Omental fat pad (tissue), 4 donors: ENCODE measurements at places on chromosomes 5 and 9. TPM values are rescaled to one million over a fixed set of nuclear protein-coding genes. Genes with fewer than 3 reads are reported as not detected.

Gene PCDHAC1
- 0.60 TPM for total RNA-seq

- DNase-seq: no peak
These were observed 861 bp downstream of the MTX3 start for GRCh38 chr5:79990205-79990597.

Gene CNTFR
- total RNA-seq: 53.7 TPM

DNA sequence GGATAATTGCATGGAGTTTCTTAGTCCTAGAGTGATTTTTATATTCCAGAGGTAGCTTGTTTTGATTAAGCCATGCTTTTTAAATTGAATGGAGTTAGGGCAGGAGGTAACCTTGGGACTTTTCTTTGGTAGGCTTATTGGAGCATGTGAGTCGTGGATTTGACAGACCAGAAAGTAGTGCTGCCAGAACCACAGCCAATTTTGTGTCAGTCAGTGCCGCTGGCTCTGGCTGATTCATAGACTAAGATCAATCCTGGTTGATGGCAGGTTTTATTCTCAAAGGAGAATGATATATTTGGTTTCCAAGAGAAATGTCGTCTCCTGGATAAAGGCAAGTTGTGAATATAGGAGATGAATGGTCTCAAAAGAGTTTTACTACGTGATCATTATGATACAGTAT is 20.3 kb downstream of the RAI14 start:
- DNase-seq: no peak

DNA sequence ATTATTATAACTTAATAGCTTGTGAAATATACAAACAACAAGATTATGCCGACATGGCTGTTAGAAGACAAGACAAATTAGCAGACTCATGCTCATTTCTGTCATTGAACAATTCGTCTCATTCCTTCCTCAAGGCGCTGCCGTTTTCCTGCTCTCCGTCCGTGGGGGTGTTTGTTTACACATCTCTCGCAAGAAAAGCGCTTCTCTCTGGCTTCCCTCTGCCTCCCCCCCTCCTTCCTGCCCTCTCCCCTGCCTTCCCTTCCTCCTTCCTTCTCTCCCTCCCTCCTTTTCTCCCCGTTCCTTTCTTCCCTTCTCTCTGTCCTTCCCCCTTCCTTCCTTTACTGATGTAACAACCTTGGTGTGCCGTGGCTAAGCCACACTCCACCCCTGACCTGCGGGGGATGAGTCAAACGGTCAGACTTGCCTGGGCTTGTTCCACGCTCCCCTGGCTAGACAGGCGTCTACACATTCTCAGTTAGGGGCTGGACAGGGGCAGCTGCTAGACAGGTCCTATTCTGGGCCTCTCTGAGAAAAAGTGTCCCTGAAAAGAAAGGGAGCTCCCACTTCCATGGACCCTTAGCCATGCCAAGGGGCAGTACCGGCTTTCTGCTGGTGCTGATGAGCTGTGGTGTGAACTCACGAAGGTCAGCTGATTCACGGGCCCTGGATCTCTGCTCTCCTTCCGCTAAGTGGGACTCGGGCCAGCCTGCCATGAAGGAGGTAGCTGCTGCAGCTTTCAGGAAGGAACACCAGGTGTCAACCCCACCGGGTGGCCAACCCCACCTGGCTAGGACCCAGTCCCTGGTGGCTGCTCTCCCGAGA is 32.0 kb upstream of the SPTLC1 start:
- no peak for DNase-seq

- no peak for DNase-seq
These were observed 38.7 kb downstream of the NLN start for GRCh38 chr5:65760504-65761275.

DNA sequence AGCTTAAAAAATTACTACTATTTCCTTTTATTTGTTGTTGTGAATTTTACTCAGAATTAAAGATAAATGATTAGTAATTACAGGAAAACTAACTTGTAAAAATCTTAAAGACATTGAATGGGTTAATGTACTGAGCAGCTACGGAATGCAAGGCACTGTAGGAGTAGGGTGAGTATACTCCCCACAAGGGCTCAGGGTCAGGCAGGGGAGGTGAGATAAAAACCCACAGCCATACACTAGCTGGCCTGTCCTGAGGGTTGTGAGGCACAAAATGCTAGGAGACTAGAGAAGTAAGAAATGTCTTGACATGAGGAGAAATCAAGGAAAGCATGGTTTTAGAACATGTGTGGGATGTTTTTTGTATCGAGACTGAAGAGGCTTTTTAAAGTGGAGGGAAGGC is 13.4 kb downstream of the ZBED3 start:
- DNase-seq: no peak

- no peak for DNase-seq
These were observed 127.8 kb upstream of the MVB12B start for GRCh38 chr9:126198854-126199253.

- no peak for DNase-seq
These were observed 32.0 kb downstream of the CDC14B start for GRCh38 chr9:96587338-96588315.

DNA sequence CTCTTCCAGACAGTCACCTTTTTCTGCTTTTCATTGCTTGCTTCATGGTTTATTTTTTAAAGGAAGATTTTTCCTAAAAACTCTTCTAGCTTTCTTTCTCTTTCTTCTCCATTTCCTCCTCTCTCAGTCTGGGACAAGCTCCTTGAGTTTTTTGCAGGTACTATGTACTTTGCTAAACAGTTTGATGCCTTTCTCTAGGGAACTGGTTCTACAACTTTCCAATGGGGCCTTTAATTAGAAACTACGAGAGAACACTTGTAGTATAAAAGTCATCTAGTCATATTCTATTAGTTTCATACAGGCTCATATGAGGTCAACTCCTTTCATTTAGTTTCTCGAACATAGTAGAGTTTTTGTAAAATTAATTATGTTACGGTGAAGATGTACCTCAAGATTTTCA is 189.6 kb downstream of the DOCK8 start:
- no peak for DNase-seq

Gene STK32A
- 12.3 TPM for total RNA-seq

Gene RNF130
- total RNA-seq: 165 TPM

DNA sequence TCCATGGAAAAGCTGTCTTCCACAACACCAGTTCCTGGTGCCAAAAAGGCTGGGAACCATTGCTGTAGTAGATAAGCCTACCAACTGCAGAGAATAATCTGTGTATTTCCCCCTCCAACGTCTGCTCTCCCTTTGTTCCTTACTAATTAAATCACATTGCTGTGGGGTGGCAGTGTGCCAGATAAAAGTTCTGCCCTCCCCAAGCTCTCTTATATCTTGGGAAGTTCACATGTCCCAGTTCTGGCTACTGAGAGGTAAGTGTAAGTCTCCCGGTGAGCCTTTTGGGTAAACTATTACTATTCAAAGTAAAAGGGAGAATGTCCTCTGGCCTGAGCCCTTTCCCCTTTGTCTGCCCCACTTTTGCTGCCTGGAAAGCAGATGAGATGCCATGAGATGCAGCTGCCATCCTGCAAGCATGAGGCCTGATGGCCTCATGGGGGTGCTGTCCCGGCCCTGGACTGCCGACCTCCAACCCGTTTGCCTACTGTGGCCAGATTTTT is 14.7 kb downstream of the ENC1 start:
- DNase-seq: no peak

DNA sequence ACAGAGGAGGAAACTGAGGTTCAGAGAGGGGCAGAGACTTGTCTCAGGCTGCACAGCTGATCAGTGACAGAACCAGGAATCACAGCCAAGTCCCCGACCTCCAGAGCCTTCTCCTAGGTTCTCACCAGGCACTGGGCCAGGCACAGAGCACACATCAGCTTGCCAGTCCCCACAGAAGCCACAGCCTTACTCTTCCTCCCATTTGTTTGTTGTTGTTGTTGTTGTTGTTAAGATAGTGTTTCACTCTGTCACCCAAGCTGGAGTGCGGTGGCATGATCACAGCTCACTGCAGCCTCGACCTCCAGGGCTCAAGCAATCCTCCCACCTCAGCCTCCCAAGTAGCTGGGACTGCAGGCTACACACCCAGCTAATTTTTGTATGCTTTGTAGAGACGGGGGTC is 41.4 kb downstream of the NAIF1 start:
- DNase-seq: no peak
